Hematopoietic multipotent progenitor cell treated with erythropoietin and hydrocortisone succinate and interleukin-3 and kit ligand, for 15 days (in vitro differentiated cells): ENCODE measurements at places on chromosomes 2 and 18.

DNA sequence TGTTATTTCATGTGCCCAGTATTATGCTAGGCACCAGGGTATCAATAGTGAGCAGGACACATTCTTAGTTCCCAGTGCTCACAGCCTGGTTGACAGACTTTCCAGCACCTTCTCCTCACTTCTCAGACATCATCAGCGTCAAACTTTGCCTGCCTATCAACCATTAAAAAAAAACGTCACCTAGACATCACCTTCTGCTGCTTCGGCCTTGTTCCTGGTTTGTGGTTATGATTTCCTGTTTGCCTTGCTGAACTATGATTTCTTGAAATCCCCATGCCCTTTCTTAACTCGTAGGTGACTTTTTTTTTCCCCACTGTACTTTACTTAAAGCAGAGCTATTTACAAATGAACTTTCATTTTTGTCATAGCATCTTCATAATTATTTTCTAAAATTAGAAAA, 60.4 kb upstream of the NABP1 start:
- no peak for DNase-seq

DNA sequence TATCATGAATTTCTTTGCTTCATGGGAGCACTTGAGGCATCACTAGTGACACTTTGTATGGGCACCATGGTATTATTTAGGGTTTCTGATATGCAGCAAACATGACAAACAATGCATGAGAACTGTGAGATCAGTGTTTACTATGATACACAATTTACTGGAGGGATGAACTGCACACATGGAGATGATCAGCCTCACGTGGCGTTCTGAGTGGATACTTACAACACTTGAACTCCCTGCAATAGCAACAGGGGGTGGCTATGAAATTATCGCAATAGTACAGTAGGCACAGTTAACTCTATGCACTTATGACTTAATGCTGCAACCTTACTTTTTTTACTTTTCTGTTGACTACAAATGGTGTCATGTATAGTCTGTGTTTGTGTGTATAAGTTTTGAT, 18.5 kb upstream of the UGT1A8 start:
- no peak for DNase-seq

- DNase-seq = no peak
These were observed 56.0 kb upstream of the MEX3C start for GRCh38 chr18:51253476-51253875.

GRCh38 chr2:74551942-74552913, 1.5 kb downstream of the LOXL3 start:
- DNase-seq = no peak

- DNase-seq = no peak
These were observed 56.9 kb downstream of the WDR75 start for GRCh38 chr2:189498205-189498604.

- no peak for DNase-seq
These were observed 53.0 kb upstream of the CCDC150 start for GRCh38 chr2:196586511-196586991.

GRCh38 chr2:97747716-97748115, 34.3 kb downstream of the ZAP70 start:
- DNase-seq = no peak
